ENCODE measurements at places on chromosomes 12 and 14.

- no peak for DNase-seq
These were observed 68.6 kb downstream of the EEA1 start for GRCh38 chr12:92860521-92860920.

- DNase-seq, result no peak
These were observed 16.0 kb downstream of the TRMT5 start for GRCh38 chr14:60964904-60965303.

DNA sequence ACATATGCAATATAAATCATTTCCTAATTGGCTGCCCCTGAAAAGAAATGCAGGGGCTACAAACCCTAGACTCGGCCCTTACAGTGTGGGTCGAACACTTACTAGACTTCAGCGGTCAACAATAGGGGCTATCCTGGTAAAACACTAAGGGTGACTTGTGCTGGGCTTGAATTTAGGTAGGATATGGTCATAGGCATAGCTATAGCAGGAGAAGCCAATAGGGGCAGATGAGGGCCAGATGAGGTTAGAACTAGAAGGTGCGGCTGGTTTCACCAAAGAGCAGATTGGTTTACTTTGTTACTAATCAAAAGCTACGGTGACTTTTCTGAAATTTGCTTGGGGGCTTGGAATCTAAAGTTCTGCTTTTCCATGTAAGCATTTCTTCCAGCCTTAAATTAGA lies 282.3 kb upstream of the DIO2 start:
- DNase-seq, result no peak

- no peak for DNase-seq
These were observed 19.6 kb downstream of the FNTB start for GRCh38 chr14:65006261-65006721.

GRCh38 chr12:91974541-91975085 lies 171.0 kb downstream of the BTG1 start:
- DNase-seq, result no peak

- DNase-seq, result no peak
These were observed 107.3 kb upstream of the MDM1 start for GRCh38 chr12:68439368-68440045.

- no peak for DNase-seq
These were observed 4.0 kb downstream of the RBM19 start for GRCh38 chr12:113961921-113962710.

DNA sequence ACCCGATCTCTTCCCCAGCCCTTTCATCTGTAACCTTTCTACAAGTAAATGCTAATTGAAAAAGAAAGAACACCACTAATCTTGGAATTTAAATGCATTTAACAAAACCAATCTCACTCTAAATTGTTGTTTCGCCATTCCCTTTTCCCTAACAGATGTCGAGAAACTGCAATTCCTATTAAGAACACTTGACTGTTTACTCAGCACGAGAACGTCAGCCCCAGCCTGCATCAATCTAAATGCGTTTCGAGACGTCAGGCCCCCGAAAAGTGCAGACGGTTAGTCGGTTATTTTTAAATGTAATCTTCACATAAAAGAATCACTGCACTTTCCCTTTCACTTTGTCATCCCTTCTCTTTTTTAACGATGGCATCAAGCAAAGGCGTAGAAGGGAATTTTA lies 837.6 kb downstream of the VRK1 start:
- DNase-seq, result peak; percentile 34

Data from hindlimb muscle (tissue), 1 donor.